ENCODE measurements at places on chromosomes 1 and 21.

- no peak for DNase-seq
Measured at GRCh38 chr1:224851848-224852261, 77.6 kb upstream of the DNAH14 start.

DNA sequence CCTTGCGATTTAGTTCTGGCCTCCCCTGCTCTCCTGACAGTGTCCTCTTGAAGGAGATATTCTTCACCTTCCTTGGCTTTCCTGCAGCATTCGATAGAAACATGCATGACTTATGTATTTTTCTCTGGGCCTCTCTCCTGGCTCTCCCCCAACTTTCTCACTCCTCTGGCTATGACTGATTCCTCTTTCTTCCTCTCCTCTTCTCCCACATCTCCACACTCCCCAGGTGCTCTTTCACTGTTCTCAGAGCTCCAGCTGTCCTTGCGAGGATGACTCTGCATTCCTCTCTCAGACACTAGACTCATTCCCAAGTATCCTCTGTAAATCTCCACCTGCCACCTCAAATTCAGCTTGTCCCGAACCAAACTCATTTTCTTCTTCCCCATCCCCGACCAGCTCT is 18.0 kb downstream of the LRRC42 start:
- no peak for DNase-seq

DNA sequence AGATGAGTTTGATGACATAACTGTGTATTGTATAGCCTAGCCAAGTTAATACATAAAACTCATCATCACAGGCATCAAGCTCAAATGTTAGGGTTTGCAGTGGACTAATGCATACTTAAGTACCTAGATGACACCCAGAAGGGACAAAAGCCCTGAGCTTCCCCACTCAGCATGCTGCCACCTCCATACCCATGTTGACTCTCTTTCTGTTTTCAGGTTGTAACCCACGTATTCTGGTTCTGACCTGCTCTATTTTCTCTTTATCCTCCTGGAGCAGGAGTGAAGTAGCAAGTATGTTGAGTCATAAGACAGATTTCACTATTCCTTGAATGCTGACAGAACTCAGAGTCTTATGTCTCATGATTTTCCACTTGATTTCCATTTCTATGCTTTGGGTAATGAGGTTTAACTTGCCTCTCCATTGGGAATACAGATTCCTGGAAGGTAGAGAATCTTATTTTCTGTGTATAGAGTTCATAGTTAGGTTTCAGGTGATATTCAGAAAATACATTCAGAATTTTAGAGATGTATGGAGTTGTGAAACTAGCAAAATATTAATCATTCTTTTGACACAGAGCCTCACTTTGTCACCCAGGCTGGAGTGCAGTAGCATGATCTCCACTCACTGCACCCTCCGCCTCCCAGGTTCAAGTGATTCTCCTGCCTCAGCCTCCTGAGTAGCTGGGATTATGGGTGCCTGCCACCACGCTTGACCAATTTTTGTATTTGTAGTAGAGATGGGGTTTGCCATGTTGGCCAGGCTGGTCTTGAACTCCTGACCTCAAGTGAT is 122.5 kb upstream of the KCNJ15 start:
- no peak for DNase-seq

DNA sequence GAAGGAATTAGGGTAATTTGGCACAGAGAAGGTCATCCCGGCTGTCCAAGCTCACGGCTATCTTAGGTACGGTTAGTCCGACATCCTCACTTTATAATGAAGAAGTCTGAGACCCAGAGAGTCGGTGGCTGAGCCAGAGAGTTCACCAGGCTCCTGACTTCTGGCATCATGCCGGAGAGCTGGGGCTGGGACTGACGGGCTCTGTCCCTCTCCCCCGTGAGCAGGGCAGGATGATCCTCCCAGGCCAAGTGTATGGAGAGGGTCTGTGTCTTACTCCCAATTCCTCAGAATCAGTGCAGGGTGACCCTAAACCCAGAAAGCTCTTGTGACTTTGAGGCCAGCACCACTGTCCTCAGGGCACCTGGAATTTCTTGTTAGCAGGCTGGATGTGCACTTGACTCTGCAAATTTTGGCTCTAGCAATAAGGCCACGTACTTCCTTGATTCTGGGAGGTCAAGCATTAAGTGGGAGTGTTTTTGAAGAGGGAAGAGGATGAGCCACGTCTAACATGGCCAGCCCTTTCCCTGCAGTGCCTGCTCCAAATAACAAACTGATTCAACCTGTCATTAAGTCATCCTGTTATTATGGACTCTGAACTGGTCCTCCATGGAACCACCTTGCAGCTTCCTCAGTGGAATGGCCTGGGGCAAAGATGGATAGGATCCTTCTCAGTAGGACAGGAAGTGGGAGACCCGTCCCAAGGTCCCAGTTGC is 20.8 kb upstream of the BTG2 start:
- no peak for DNase-seq

DNA sequence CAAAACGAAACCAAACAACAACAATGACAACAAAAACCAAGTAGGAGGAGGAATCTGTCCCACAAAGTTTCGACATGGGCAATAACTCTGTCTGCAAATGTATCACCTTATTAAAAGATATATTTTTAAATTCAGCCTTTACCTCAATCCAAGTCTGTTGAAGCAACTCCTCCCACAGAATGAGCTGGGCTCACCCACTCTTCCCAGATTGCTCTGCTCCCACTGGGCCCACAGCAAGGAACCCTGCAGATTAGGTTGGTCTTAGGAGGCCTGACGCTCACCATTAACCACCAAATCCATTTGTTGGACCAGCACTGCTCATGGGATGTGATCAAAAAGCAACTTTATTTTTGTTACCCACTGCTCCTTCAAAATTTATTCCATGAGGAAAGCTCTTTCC is 114.7 kb upstream of the CDC42BPA start:
- no peak for DNase-seq

- no peak for DNase-seq
Measured at GRCh38 chr21:35764586-35764985, 295.7 kb downstream of the SETD4 start.

DNA sequence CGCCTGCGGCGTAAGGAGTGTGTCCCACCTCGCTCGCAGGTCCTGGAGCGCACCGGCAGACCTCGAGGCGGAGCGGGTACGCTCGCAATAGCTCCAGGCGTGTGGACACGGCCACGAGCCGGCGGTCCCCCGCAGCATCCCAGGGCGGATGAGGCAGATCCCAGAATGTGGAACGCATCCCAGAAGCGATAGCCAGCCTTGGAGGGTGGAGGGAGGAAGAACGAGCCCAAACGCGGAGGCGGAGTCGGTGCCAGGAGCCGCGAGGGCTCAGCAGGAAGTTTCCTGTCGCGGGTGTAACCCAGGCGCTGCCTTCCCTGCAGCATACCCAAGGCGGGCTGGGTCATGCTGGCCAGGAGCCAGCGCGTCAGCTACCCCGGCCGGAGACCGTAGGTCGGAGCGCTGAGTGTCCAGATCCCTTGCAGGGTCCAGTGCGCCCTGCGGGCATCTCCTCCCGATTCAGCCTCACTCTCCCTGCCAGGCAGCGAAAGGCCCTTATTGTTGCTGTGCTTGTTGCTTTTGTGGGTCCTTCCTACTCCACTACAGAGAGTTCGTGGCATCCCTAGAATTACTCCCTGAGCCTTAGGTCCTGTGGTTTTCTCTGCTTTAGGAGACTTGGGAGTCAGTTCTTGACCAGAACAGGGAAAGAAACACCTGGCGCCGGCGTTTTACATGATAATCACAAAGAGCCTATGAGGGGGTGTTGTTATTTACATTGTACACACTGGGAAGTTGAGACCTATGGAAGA is 27.7 kb downstream of the STYXL2 start:
- peak; percentile 4 for DNase-seq

DNA sequence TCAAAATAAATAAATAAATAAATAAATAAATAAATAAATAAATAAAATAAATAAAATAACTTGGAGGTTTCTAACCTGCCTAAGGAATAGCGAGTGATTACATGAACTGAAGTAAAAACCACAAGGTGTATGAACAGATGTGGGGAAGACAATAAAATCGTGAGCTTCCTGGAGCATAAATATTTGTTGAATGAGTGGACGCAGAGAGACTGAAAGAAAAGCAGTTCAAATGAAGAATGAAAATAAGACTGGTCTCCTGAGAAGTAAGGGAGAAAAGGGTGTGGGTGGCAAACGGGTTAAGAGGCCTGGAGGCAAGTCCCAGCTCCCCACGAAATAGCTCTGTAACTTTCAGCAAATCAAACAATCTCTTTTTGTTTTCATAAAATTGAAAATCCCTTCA is 33.6 kb downstream of the CHML start:
- no peak for DNase-seq

Measured in fibroblast of skin of abdomen (primary cell).